ENCODE measurements at places on chromosomes 7 and 10.

- no peak for DNase-seq
Measured at GRCh38 chr10:74486659-74487058, 335.6 kb downstream of the ADK start.

GRCh38 chr10:43044961-43045621 lies 31.8 kb upstream of the RET start:
- no peak for DNase-seq

DNA sequence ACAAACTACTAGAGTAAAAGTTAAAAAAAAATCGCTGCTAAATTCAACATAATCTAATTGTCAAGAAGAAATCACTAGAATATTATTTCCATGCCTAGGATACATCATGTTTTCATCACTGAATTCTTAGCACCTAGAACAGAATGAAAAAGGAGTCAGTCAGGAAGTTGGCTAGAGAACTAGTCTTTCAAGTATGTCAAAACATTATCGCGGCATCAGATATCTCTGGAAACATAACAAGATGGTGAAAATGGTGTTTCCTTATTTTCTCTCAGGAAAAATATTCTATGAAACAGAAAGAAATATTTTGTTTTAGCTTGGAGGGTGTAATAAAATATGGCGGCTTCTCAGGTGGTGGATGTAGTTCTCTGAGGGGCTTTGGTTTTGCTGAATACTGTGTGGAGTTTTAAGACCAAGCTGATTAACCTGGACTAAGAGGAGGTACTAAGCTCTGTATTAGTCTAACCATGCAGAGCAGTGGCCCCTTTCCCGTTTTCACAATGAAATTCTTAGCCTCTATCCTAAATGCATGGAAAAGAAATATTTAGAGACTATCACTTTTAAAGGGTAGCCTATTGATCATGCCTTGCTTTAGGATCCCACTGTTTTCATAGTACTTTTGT lies 205.6 kb downstream of the MDFIC start:
- DNase-seq: no peak

- DNase-seq: no peak
Measured at GRCh38 chr7:143437578-143437977, 5.7 kb upstream of the TAS2R60 start.

DNA sequence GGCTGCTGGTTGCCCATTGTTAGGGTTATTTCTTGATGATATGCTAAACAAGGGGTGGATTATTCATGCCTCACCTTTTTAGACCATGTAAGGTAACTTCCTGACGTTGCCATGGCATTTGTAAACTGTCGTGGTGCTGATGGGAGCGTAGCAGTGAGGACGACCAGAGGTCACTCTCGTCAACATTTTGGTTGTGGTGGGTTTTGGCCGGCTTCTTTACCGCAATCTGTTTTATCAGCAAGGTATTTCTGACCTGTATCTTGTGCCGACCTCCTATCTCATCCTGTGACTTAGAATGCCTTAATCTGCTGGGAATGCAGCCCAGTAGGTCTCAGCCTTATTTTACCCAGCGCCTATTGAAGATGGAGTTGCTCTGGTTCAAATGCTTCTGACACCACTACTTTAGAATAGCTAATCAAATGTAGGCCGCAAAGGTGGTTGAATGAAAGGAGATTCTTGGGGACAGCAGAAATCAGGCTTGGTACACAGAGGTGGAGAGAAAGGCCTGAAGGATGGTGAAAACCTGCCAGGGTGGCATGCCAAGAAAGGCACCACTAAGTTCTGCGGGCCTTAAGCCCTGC lies 17.9 kb upstream of the SMO start:
- no peak for DNase-seq

DNA sequence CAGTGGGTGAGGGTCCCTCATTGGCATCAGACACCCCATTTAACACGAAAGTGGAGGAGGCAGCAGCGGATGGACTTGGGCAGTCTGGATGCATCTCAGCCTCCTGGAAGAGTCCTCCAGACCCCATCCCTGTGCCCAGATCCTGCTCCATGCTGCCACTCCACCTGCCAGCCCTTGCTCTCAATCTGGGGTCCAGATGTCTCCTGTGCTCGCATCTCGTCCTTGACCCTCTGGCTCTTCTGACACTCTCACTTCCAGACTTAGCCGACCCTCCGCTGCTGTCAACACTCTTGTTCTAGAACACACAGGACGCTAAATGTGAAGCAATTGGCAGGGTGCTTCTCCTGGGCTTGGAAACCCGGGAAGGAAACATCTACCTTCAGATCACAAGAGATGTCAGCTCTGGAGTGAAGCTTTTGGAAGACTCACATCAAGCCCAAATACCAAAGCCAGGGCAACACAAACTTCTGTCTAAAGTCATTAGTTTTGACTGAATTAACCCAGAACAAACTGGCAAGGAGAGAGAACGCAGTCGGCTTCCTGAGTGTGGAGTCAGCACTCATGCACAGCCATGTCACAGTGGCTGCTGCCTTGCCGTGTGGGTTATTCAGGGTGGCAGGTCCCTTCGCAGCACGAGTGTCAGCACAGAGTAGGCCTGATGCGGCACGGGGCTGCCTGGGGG lies 379.1 kb downstream of the TCERG1L start:
- DNase-seq: no peak

- no peak for DNase-seq
Measured at GRCh38 chr7:26227987-26228386, 26.4 kb downstream of the CBX3 start.

- DNase-seq: no peak
Measured at GRCh38 chr10:1043532-1043995, 5.4 kb downstream of the IDI1 start.

DNA sequence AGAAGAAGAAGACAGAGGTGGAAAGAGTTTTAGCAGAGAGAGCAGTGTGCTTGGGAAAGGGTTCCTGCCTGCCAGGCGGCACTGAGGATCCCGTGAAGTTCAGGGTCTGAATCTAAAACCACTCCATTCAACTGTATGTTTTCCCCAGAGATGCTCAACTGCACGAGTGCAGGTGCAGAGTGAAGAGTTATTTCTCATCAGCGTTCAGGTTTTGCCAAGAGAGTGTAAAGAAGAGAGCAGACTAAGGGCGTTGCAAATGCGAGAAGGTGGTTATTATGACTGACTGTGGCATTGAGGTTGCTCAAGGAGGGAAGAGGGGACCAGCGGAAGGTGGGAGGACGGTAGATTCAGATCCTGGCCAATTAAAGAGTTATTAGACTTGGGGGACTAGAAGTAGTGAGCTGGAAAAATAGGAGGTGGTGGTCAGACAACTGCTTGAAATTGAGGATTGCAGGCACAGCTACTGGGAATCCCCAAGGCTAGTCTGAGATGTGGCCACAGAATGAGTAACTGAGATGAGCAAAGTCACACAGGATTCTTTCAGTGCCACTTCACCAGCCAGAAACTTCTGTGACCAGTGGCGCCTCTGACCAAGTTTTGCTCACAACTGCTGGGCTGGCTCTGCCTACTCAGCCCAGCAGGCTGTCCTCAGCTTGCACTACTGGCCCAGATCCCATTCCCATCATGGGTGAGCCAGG lies 29.1 kb downstream of the STRA8 start:
- no peak for DNase-seq

GRCh38 chr10:71443676-71444075 lies 47.0 kb downstream of the CDH23 start:
- DNase-seq: no peak

GRCh38 chr10:13956826-13957225 lies 370.1 kb downstream of the PRPF18 start:
- DNase-seq: no peak

- DNase-seq: no peak
Measured at GRCh38 chr7:50656141-50656895, 91.1 kb upstream of the DDC start.

DNA sequence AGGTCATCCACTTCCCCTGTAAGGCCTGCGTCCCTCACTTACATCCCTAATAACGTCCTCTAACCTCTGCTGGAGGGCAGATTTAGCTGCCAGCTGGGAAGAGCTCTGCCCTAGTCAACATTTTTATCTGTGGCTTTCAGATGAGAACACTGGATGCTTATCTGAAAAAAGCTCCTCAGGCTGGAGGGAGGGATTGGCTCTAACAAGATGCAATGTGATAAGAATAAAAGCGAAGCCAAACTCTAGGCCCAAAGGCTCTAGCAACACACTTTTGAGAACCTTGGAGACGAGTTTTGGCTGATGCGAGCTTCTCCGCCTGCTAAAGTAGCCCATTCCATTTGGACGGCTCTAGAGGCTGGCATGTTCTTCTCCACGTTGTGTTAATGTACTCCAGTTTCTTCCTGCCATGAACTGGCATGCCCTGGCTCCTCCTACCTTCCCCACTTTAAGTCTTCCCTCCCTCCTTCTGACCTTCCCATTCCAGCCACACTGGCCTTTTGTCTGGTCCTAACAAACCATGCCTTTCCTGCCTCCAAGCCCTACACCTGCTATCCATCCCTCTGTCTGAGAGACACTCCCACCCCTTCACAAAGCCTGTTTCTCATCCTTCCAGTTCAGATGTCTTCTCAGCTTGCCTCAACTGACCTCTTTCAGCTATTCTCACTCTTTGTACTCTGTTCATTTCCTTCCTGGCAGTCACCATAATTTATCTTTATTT lies 62.5 kb upstream of the ATRNL1 start:
- no peak for DNase-seq

- DNase-seq: no peak
Measured at GRCh38 chr7:5177060-5177459, 13.0 kb upstream of the WIPI2 start.

DNA sequence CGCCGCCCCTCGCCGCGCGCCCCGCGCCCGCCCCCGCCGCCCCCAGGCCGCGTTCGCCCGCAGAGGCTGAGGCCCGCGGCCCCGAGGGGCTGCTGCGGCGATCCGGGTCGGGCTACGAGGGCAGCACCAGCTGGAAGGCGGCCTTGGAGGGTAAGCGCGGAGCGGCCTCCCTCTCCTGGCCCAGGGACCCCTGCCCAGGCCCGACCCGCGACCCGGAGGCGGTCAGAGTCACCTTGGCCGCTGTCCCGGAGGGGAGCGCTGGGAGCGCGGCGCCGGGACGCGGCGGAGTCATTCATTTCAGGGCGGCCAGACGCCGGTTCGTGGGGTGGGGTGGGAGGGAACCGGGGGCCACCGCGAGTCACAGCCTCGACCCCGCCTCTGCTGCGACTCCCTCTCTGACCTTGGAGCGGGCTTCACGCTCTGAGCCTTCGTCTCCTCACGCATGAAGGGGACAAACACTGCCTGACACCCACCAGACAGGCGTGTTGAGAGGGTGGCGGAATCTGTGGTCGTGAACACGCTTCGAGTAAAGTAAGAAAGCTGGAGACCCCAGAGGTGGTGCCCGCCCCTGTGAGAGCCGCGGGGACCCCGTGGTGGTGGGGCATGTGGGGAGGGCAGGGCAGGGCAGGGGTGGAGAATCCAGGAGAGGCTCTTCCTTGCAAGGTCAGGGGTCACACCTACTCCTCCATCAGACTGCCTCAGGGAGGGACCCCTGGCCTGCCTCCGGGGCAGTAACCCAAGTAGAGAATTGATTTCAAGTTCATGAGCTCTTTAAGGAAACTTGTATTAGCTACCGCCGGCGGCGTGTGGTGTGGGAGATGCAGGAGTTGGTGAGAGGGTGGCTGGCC lies 707 bp downstream of the CLEC2L start:
- no peak for DNase-seq

DNA sequence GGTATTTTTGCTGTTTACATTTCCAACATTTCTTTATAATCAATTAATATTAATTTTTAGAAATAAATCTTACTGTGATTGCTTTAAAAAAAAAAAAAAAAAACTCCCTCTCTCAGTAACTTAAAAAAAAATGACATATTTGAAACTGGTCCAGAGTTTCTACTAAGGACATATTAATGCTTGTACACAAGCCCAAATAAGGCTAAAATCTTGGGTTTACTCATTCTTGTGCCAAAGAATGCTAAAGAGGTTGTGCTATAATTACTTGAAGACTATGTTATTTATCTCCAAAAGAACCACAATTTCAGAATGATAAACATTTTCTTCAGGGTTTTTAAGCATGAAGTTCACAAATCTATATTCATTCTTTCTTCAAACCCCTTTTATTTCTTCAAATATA lies 39.4 kb upstream of the PHF14 start:
- DNase-seq: no peak

GRCh38 chr10:99532687-99533495 lies at the start of gene NKX2-3:
Gene NKX2-3 (plus strand): TSS chr10:99532942. CDS start chr10:99533132, 190 bp downstream.
- DNase-seq: peak; percentile 19

- no peak for DNase-seq
Measured at GRCh38 chr10:88964869-88965415, 12.4 kb upstream of the ACTA2 start.

- no peak for DNase-seq
Measured at GRCh38 chr7:16619979-16620408, 25.6 kb downstream of the ANKMY2 start.

- no peak for DNase-seq
Measured at GRCh38 chr7:135100856-135101255, 47.0 kb upstream of the TMEM140 start.

DNA sequence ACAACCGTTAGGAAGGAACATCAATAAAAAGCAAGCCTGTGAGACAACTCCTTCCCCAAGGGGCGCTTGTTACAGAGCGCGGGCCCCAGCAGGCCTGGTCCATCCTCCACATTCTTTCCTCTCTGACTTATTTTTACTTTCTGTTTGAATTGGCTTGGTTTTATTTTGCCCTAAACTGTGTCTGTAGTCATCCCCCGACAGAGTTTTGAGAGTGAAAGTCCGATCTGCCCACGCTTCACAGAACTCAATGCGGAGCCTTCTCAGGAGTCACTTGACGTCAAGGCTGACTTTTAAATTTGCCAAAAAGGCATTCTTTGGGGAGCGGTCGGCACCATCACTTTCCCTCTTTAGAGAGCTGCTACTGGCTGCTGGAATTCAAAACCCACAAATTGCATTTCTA lies 150.1 kb upstream of the KLF6 start:
- DNase-seq: peak; percentile 49
